GM23338 (cell line): ENCODE measurements at places on chromosomes 7 and 10. TPM values are rescaled to one million over a fixed set of nuclear protein-coding genes. Genes with fewer than 3 reads are reported as not detected.

The PBLD gene
- total RNA-seq = 0.90 and 1.2 TPM in 2 replicates

GRCh38 chr10:12826800-12827372, 174.6 kb downstream of the CCDC3 start:
- no peaks in the 10 kb centered on the region for H3K4me1 ChIP-seq
- no peaks in the 10 kb centered on the region for H3K27me3 ChIP-seq
- no peak overlapping the region for H3K4me3 ChIP-seq
- H3K36me3 ChIP-seq = no peaks in the 10 kb centered on the region

- no peak overlapping the region for H3K27ac ChIP-seq
- 0 out of 2 replicates have a peak, but pooled peaks cover 3% of the 10 kb centered on the region for H3K4me1 ChIP-seq
- no peaks in the 10 kb centered on the region for H3K27me3 ChIP-seq
- no peak for DNase-seq
Observed at GRCh38 chr7:116377721-116378120, 121.8 kb upstream of the CAV2 start.

The CD36 gene
- total RNA-seq = 1.7 and 1.8 TPM in 2 replicates

The MYL10 gene
- total RNA-seq = not detected in 2 replicates

- no peaks in the 10 kb centered on the region for H3K27me3 ChIP-seq
- no peak for DNase-seq
- H3K36me3 ChIP-seq = no peaks in the 10 kb centered on the region
- H3K4me3 ChIP-seq = no peak overlapping the region
- H3K4me1 ChIP-seq = no peaks in the 10 kb centered on the region
- H3K27ac ChIP-seq = no peak overlapping the region
Observed at GRCh38 chr7:122628651-122629411, 70.1 kb downstream of the RNF133 start.

DNA sequence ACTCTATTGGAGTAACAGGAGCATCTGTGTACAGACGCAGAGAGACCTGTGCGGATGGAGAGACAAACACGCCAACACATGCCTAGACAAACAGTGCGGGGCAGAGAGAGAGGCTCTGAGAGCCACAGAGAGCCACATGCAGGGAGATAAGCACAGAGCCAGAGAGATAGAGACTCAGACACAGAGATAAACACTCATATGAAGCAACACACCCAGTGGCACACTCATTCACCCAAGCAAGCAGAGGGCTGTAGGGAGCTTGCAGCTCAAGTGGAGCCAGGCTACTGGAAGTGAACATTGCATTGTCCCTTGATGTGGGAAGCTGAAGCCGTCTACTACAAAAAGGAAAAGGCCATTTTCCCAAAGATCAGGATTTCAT, 46.6 kb upstream of the PODXL start:
- H3K4me1 ChIP-seq = peaks cover 41% of the 10 kb centered on the region
- H3K27ac ChIP-seq = peak overlapping the region; percentile 100
- H3K4me3 ChIP-seq = no peak overlapping the region
- no peak for DNase-seq

The MYOZ1 gene
- 2.4 and 3.2 TPM in 2 replicates for total RNA-seq

The AZGP1 gene
- 0.17 TPM in 1 of 2 replicates, not detected in the other for total RNA-seq

The TET1 gene
- 82.5 and 90.5 TPM in 2 replicates for total RNA-seq

The FAM131B gene
- 28.8 and 30.2 TPM in 2 replicates for total RNA-seq

DNA sequence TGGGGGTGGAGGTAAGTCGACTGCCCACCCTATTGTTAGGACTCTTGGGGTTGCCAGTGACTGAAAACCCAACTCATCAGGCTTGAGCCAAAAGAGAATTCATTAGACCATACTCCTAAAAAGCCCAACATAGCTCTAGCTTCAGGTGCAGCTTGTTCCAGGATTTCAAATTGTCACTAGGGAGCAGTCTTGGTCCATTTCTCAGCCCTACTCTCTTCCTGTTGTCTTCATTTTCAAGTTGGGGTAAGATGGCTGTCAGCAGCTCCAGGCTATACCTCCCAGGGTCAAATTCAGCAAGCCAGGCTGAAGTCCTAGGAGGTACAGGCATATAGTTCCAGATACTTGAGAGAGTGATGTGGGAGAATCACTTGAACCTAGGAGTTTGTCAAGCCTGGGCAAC, 14.9 kb upstream of the COL13A1 start:
- no peak overlapping the region for H3K4me3 ChIP-seq
- peak; percentile 61 for DNase-seq
- H3K27me3 ChIP-seq = 0 out of 2 replicates have a peak, but pooled peaks cover 2% of the 10 kb centered on the region
- H3K4me1 ChIP-seq = no peaks in the 10 kb centered on the region; the same call in 1 of the 2 replicates
- no peak overlapping the region for H3K27ac ChIP-seq
- no peaks in the 10 kb centered on the region for H3K36me3 ChIP-seq
